ENCODE measurements at places on chromosomes 5 and 9. TPM values are rescaled to one million over a fixed set of nuclear protein-coding genes. Genes with fewer than 3 reads are reported as not detected.

Gene TAF11L10
- total RNA-seq, result not detected

GRCh38 chr5:96902876-96903275 is 26.6 kb downstream of the ERAP2 start:
- no peak overlapping the region for H3K27ac ChIP-seq
- no peak overlapping the region for H3K4me3 ChIP-seq
- DNase-seq, result no peak
- H3K27me3 ChIP-seq, result no peaks in the 10 kb centered on the region

DNA sequence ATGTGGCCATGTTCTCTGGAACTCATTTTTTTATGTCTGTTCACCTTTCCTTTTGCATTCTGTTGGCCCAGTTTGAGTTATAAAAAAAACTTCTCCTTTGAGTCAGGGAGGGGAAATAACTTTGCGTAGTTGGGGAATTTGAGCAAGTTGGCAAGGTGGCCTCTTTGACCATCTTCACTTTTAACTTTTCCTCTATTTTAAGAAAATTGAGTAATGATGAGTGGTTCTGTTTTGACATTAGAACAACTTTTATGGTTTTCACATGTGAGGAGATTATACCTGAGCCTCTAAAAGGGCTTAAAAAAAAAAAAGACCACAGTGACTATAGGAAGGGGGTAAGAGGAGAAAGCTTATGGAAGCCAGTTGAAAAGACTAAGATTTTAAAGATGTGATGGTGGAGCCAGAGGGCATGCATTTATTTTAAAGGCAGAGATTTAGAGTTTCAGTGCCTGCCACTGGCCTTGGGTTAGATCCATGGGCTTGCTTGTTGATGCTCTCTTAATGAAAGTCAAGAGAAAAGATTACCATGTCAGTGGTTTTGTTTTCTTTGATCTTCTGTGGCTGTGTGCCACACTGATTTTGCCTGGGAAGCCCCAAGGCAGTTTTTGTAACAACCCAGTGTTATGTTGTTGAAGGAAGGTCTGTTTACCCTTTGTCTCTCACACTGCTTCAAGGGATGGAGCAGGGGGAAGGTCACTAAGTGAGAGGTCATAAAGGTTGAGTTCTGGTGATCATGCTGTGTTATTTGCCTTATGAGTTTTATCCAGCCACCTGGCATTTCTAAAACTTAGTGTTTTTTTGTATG is 219.7 kb upstream of the CD180 start:
- no peaks in the 10 kb centered on the region for H3K36me3 ChIP-seq
- H3K4me1 ChIP-seq, result no peaks in the 10 kb centered on the region
- no peak for DNase-seq
- no peaks in the 10 kb centered on the region for H3K27me3 ChIP-seq
- H3K4me3 ChIP-seq, result no peak overlapping the region
- no peak overlapping the region for H3K27ac ChIP-seq

Gene MAP1B
- total RNA-seq, result 38.1 TPM

- no peak overlapping the region for H3K4me3 ChIP-seq
- H3K36me3 ChIP-seq, result no peaks in the 10 kb centered on the region
- no peak for DNase-seq
Observed at GRCh38 chr5:124949862-124950261, 203.4 kb upstream of the ZNF608 start.

- H3K4me3 ChIP-seq, result no peak overlapping the region
- peaks cover 33% of the 10 kb centered on the region for H3K4me1 ChIP-seq
- no peak overlapping the region for H3K27ac ChIP-seq
Observed at GRCh38 chr9:136358016-136358415, 5.5 kb downstream of the DNLZ start.

DNA sequence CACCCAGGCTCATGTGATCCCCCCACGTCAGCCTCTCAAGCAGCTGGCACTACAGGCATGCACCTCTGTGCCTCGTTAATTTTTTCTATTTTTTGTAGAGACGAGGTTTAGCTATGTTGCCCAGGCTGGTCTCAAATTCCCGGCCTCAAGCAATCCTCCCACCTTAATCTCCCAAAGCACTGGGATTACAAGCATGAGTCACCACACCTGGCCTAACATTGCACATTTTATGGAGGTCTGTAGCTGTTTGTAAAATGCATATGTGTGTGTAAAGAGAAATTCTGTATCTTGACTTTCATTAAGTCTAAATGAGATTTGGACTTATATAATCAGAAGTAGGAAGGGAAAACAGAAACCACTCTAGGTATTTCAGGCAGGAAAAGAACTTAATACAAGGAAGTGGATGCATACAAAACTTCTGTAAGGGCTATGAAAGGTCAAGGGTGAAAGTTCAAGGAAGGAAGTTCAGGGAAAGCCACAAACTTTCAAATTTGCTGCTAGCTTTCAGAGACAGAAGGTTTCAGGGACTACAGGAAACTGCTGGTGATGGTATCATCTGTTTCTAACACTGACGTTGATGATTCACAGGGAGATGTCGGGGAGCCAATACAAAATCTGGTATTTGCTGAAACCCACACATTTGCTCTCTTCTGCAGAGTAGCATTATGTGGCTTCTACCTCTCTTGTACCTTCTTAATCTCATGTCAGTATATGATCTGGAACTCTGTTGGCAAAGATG is 209.4 kb downstream of the PIK3R1 start:
- H3K4me1 ChIP-seq, result peaks cover 25% of the 10 kb centered on the region
- H3K27me3 ChIP-seq, result no peaks in the 10 kb centered on the region
- H3K27ac ChIP-seq, result no peak overlapping the region
- DNase-seq, result no peak
- H3K4me3 ChIP-seq, result no peak overlapping the region

DNA sequence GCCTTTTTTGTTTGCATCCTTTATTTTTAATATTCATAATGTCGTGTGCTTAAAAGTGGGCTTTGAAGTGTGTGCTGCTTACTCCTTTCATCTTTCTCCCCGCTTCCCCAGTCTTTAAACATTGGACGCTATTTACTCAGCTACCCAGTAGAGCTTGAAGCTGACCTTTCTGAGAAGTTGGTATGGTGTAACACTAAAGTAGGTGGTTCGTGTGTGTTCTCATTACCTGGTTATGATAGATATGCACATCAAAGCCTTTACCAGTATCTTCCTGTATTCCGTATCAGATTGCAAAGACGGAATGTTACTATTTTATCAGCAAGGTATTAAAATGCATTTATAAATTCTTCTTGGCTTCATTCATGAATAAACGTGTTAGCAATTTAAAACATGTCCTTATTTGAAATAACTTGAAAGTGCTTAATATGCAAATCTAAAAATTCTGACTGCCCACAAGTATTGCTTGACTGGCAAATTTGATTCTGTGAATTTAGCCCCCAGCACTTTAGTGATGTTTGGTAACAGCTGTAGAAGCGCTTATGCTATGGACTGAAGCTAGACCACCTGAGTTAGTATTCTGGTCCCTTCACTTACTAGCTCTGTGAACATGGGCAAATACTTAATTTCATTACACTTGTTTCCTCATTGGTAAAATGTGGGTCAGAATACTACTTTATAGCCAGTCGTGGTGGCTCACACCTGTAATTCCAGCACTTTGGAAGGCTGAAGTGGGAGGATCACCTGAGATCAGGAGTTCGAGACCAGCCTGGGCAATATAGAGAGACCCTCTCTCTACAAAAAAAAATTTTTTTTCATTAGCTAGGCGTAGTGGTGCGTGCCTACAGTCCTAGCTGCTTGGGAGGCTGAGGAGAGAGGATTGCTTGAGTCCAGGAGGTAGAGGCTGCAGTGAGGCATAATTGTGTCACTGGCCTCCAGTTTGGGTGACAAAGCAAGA is 1.7 kb downstream of the RRAGA start:
- DNase-seq, result no peak
- H3K27me3 ChIP-seq, result no peaks in the 10 kb centered on the region
- peaks cover 44% of the 10 kb centered on the region for H3K4me1 ChIP-seq

DNA sequence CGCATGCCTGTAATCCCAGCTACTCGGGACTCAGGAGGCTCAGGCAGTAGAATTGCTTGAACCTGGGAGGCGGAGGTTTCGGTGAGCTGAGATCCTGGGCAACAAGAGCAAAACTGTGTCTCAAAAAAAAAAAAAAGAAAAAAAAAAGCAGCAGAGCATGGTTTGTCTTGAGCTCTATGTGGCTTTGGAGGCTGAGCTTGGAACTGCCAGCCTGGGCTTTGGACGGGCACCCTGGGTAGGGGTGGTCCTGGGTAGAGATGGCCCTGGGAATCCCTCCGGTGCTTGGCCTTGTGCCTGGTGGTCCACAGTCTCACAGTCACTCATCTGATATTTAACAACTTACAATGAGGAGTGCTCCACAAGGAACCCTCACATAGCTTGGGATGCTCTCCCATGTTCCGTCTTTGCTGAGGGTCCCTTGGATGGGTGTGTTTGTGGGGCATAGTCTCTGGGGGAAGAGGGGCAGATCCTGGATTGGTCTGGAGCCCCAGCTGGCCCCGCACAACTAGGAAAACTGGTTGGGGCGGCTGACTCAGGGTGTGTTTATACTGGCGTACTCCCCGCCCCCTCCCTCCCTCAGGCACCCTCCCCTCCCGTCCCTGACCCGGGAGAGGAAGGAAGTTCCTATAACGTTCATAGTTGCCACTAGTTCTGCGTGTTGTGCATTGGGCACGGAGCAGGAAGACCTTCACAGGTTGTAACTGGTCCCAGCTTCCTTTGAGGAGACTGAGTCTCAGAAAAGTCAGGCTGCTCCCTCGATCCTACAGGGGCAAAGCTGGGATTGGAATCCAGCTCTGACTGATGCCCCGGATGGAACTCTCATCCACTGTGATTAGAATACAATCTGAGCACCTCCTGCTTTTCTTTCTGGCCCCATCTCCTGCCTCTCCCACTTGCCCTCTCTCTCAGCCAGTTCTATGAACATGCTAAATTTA is 11.2 kb downstream of the IER5L start:
- H3K4me1 ChIP-seq, result peaks cover 56% of the 10 kb centered on the region
- peak; percentile 91 for DNase-seq
- peak overlapping the region; percentile 17 for H3K4me3 ChIP-seq
- H3K27me3 ChIP-seq, result no peaks in the 10 kb centered on the region

GRCh38 chr5:92599217-92599810 is 981.7 kb downstream of the NR2F1-AS1 start:
- H3K36me3 ChIP-seq, result no peaks in the 10 kb centered on the region
- H3K27ac ChIP-seq, result no peak overlapping the region
- no peak overlapping the region for H3K4me3 ChIP-seq
- no peaks in the 10 kb centered on the region for H3K4me1 ChIP-seq

DNA sequence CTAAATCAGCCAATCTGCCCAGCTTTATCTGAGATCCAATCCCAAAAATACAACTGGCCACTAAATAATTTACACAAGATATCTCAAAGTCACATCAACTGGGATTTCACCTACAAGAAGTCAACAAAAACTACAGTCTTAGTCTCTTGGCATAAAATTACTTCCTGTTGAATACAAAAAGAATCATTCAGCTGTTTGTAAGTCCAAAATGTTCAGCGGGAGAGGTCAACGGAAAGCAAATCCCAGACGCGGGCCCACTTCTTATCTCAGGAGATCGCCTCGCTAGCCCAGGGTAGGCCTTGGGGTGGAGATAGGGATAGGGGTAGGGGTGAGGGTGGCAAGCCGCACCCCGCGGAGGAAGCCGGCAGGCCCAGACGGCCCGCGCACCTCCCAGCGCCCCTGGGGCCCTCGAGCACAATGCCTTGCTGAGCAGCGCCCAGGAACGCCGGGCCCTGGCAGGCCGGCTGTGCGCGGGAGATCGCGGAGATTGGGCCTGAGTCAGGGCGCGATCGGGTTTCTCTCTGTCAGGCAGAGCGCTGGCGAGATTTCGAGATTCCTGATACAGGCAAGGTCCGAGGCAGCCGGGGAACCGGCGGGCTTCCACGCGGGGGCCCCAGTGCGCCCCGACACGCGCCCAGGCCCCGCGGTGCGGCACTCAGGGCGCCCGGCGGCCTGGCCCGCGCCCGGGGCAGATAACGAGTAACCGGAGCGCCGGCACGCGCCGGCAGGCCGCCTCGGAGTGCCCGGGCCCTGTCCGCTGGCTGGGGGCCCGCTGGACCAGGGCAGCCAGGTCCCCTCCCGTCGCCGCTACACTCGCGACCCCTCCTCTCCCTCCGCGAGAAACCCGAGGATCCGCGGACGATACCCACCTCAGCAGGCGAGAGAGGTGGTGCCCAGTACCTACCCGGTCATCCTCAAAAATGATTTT is 601 bp downstream of the HINT1 start:
- peak overlapping the region; percentile 87 for H3K4me3 ChIP-seq
- peaks cover 22% of the 10 kb centered on the region for H3K4me1 ChIP-seq
- H3K27ac ChIP-seq, result peak overlapping the region; percentile 97
- H3K27me3 ChIP-seq, result no peaks in the 10 kb centered on the region

DNA sequence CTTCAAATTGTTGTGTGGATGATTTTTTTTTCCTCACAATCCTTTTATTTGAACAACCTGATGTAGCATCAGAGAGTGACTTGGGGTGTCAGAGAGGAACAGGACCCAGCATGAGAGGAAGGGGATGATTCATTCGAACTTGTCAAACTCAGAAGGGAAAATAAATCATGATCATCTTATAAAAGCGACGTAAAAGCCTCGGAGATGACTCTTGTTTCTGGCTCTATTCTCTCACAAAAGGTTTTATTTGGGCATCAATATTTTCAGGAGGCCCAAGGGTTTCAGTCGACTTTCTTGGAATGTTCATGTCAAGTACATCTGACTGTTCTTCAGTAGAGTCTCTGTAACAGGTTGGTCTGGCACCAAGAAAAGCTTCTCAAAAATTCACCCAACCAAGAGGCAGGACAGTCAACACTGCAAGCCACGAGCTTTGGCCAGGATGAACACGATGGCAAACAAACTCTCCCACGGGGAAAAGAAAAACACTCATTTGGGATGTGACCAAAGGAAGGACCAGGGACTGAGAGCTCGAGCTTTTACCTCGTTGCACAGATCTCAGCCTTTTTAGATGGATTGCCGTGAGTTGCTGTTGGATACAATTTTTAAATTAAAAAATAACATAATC is 55.1 kb downstream of the ANKH start:
- no peak overlapping the region for H3K27ac ChIP-seq
- no peaks in the 10 kb centered on the region for H3K27me3 ChIP-seq
- H3K4me3 ChIP-seq, result no peak overlapping the region
- peaks cover 18% of the 10 kb centered on the region for H3K4me1 ChIP-seq
- no peak for DNase-seq

- H3K36me3 ChIP-seq, result no peaks in the 10 kb centered on the region
- DNase-seq, result no peak
- no peak overlapping the region for H3K27ac ChIP-seq
- no peaks in the 10 kb centered on the region for H3K27me3 ChIP-seq
Observed at GRCh38 chr9:124635285-124635684, 128.1 kb upstream of the NR5A1 start.

GRCh38 chr9:105259731-105260612 is 15.5 kb downstream of the SLC44A1 start:
- H3K4me1 ChIP-seq, result peaks cover 28% of the 10 kb centered on the region
- H3K27ac ChIP-seq, result peak overlapping the region; percentile 0
- H3K4me3 ChIP-seq, result no peak overlapping the region
- H3K27me3 ChIP-seq, result no peaks in the 10 kb centered on the region
- DNase-seq, result no peak
- no peaks in the 10 kb centered on the region for H3K36me3 ChIP-seq

Gene MEGF9
- total RNA-seq, result 33.6 TPM

Gene PRR7
- 7.9 TPM for total RNA-seq

- H3K27me3 ChIP-seq, result peaks cover 45% of the 10 kb centered on the region
- H3K36me3 ChIP-seq, result no peaks in the 10 kb centered on the region
- no peak overlapping the region for H3K27ac ChIP-seq
Observed at GRCh38 chr5:88702332-88702731, 180.7 kb downstream of the MEF2C start.

GRCh38 chr5:35859101-35859661 is 2.5 kb downstream of the IL7R start:
- H3K4me1 ChIP-seq, result peaks cover 1% of the 10 kb centered on the region
- H3K36me3 ChIP-seq, result no peaks in the 10 kb centered on the region
- no peak for DNase-seq
- H3K4me3 ChIP-seq, result peak overlapping the region; percentile 3
- H3K27me3 ChIP-seq, result no peaks in the 10 kb centered on the region

Gene MRRF
- 75.2 TPM for total RNA-seq

All from suprapubic skin (tissue), 4 donors.